ENCODE measurements at places on chromosomes 5 and 9. TPM values are rescaled to one million over a fixed set of nuclear protein-coding genes. Genes with fewer than 3 reads are reported as not detected.

DNA sequence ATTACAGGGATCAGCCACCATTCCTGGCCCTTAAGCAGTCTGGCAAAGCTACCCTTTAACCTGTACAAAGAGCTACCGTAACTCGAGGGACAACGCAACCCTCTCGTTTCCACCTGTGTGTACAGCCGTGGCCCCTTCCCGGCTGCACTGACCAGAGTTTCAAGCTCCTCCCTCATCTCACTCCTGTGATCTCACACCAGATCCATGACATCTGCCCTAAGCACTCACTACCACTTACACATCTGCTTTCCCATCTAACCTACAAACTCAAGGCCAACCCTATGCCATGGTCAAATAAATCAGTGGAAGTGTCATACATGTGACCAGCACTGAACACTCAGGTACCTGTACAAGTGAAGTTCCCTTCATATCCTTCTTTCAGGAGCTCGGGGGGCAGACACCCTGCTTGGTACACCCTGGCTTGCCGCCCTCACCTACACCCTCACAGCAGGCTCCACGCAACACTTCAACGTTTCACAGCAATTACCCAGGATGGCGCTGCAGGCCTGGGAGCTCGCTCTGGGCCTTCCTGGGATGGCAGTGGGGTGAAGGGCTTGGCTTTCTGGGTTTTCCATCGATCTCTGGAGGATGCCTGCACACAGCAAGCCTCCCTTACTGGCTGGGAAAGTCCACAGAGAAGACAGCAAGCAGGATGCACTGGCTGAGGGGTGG, 61.7 kb downstream of the PRRT1B start:
- no peak overlapping the region for H3K4me3 ChIP-seq
- H3K27ac ChIP-seq = peak overlapping the region; percentile 3
- no peaks in the 10 kb centered on the region for H3K4me1 ChIP-seq
- peaks cover 8% of the 10 kb centered on the region for H3K36me3 ChIP-seq
- DNase-seq = no peak
- H3K27me3 ChIP-seq = no peaks in the 10 kb centered on the region

DNA sequence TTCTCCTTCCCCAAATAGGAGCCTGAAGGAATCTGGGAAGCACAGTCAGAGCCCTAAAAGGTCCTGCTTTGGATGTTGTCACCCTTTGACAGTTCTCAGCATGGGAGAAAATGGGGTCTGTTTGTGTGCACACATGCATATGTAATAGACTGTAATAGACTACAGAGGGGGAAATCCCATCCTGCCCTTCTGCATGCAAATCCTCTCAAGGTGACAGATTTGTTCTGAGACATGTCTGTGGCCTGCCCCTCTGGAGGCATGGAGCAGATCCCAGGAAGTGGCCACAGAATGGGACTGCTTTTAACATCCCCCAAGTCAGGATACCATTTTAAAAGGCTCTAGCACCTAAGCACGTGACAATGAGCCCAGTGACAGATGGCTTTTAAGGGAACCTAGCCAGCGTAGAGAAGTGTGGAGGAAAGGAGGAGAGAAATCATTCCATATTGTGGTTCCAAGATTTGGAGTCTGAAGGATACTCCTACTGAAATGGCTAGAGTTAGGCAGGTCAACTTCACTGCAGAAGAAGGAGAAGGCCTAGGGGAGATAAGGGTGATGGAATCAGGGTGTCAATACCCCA, 483.5 kb downstream of the SPOCK1 start:
- DNase-seq = no peak
- H3K27ac ChIP-seq = no peak overlapping the region
- H3K27me3 ChIP-seq = peaks cover 1% of the 10 kb centered on the region
- no peaks in the 10 kb centered on the region for H3K4me1 ChIP-seq
- H3K4me3 ChIP-seq = no peak overlapping the region

- peaks cover 38% of the 10 kb centered on the region for H3K4me1 ChIP-seq
- H3K36me3 ChIP-seq = peaks cover 14% of the 10 kb centered on the region
- H3K27me3 ChIP-seq = no peaks in the 10 kb centered on the region
- H3K4me3 ChIP-seq = no peak overlapping the region
- DNase-seq = no peak
These were observed 23.5 kb downstream of the KLF9 start for GRCh38 chr9:70390933-70391341.

DNA sequence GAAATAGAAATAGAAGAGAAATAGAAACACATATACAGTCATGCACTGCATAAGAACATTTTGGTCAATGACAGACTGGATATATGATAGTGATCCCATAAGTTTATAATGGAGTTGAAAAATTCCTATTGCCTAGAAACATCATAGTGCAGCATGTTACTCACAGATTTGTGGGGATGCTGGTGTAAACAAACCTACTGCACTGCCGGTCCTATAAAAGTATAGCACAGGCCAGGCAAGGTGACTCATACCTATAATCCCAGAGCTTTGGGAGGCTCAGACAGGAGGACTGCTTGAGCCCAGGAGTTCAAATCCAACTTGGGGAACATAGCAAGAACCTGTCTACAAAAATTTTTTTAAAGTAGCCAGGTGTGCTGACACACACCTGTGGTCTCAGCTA, 240.6 kb upstream of the MAP3K1 start:
- no peak overlapping the region for H3K4me3 ChIP-seq
- H3K4me1 ChIP-seq = no peaks in the 10 kb centered on the region
- peaks cover 2% of the 10 kb centered on the region for H3K27me3 ChIP-seq
- DNase-seq = no peak

DNA sequence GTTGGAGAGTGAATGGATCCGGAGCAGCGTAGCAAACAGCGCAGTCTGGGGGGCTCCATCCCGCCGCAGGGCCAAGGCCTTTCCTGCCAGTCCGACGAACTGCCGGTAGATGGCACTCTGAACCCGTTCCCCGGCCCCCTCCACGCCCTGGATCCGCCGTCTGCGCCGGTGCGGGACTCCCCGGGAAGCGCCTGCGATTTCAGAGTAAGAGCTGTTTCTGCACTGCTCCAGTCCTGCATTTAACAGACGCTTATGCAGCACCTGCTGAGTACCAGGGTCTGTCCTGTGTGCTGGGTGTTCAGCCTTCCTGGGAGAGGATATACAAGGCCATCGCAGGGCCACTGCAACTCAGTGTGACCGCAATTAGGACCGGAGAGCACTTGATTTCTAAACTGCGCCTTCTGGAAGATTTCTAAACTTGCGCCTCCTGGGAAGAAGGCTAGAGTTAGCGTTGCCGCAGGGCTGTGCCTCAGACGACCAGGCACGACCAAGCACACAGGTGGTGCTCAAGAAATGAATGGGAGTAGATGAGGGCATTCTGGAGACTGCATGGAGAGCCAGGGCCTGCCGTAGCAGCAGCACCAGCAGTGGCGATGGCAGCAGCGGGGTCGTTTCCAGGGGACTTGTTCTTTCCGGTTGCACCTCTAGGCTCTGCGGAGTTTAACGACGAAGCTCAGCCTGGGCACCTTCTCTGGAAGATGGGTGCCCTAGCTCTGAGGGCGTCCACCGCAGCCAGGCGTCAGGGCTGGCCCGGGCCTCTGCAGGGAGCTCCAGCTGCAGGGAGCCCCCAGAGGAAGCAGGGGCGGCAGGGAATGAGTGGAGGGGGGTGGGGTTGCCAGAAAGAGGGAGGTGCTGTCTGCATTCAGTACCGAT, 14.3 kb upstream of the TIFAB start:
- no peaks in the 10 kb centered on the region for H3K36me3 ChIP-seq
- peaks cover 9% of the 10 kb centered on the region for H3K4me1 ChIP-seq
- peak overlapping the region; percentile 44 for H3K4me3 ChIP-seq
- no peak overlapping the region for H3K27ac ChIP-seq
- peaks cover 37% of the 10 kb centered on the region for H3K27me3 ChIP-seq

GRCh38 chr9:108665521-108666239, 190.1 kb downstream of the ACTL7B start:
- no peaks in the 10 kb centered on the region for H3K4me1 ChIP-seq
- H3K36me3 ChIP-seq = no peaks in the 10 kb centered on the region
- H3K27ac ChIP-seq = no peak overlapping the region
- no peak for DNase-seq
- no peak overlapping the region for H3K4me3 ChIP-seq
- no peaks in the 10 kb centered on the region for H3K27me3 ChIP-seq

GRCh38 chr5:32664523-32664922, 46.6 kb upstream of the NPR3 start:
- H3K27me3 ChIP-seq = peaks cover 2% of the 10 kb centered on the region
- no peak overlapping the region for H3K27ac ChIP-seq
- no peak overlapping the region for H3K4me3 ChIP-seq
- no peak for DNase-seq

DNA sequence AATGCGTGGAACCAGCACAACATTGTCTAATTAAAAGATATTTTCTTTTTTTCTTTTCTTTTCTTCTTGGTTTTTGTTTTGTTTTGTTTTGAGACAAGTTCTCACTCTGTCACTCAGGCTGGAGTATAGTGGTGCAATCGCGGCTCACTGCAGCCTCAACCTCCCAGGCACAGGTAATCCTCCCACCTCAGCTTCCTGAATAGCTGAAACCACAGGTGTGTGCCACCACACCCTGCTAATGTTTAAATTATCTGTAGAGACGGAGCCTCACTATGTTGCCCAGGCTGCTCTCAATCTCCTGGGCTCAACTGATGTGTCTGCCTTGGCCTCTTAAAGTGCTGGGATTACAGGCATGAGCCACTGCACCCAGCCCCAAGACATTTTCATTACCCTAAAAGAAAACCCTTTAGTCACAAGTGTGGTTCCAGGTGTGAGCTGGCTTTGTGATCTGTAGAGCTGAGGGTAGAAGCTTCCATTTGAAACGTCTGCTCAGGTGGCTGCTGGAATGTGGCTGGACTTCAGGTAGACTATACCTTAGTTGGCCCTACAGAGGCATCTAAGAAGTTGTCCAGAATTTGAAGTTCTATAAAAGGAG, 19.1 kb upstream of the NEK6 start:
- peak overlapping the region; percentile 27 for H3K27ac ChIP-seq
- peaks cover 27% of the 10 kb centered on the region for H3K4me1 ChIP-seq

- H3K27ac ChIP-seq = no peak overlapping the region
- no peak overlapping the region for H3K4me3 ChIP-seq
- DNase-seq = no peak
- H3K4me1 ChIP-seq = peaks cover 5% of the 10 kb centered on the region
These were observed 70.0 kb upstream of the KLF9 start for GRCh38 chr9:70484232-70485130.

DNA sequence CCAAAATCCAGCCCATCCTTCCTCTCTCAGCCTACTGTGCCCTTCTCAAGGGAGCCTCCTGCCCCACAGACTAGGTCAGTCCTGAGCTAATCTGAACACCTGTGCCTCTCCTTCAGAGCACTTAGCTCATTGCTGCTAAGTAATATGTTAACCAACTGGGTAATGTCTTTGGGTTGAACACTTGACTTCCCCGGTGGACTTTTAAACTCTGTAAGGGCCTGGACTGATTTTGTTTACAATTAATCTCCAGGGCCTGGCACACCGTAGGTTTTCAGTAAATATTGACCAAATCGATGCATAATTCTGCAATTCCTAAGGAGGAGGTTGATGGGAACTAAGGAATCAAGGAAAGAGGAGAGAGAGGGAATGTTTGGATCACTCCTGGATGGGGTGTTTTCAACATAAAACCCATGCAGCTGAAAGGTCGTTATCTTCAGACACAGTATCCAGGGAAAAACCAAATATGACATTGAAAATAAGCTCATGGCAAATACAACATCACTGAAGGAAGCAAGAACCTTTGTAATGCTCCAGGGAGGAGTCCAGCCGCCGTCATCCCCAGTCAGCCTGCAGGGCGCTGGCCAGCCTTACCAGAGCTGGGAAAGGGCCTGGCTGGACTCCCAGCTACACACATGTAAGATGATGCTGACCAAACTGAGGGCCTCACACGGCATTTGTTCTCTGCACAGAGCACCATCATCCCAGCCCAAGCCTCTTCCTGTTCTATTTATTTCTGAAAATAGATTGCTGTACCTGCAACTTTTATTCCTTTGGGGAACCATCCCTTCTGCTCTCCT, 166.3 kb downstream of the C5orf15 start:
- no peak overlapping the region for H3K27ac ChIP-seq
- H3K27me3 ChIP-seq = peaks cover 25% of the 10 kb centered on the region
- peaks cover 3% of the 10 kb centered on the region for H3K4me1 ChIP-seq
- no peaks in the 10 kb centered on the region for H3K36me3 ChIP-seq

- no peak overlapping the region for H3K27ac ChIP-seq
- no peaks in the 10 kb centered on the region for H3K27me3 ChIP-seq
- peaks cover 6% of the 10 kb centered on the region for H3K4me1 ChIP-seq
- DNase-seq = no peak
These were observed 15.2 kb upstream of the PPP1R2B start for GRCh38 chr5:156834916-156835315.

DNA sequence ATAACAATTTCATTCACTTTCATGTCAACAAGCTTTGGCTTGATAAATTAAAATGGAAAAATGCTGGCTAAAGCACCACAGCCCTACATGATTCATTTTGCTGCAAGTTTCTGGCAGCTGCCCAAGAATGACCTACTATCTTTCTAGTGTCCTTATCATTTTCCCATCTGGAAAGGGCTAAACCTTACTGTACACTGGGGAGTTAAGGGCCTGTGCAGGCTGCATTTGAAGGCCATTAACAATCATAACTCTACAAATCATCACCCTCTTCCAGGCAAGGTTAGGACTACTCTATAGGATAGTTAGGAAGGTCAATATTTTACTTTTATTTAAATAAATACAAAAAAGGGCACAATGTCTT, 579.7 kb upstream of the ZNF608 start:
- H3K27ac ChIP-seq = no peak overlapping the region
- H3K4me3 ChIP-seq = no peak overlapping the region
- no peaks in the 10 kb centered on the region for H3K27me3 ChIP-seq
- H3K36me3 ChIP-seq = no peaks in the 10 kb centered on the region
- DNase-seq = no peak

GRCh38 chr5:51829691-51830090, 446.4 kb downstream of the ISL1 start:
- H3K4me1 ChIP-seq = no peaks in the 10 kb centered on the region
- no peak overlapping the region for H3K27ac ChIP-seq
- H3K36me3 ChIP-seq = no peaks in the 10 kb centered on the region
- H3K27me3 ChIP-seq = no peaks in the 10 kb centered on the region
- H3K4me3 ChIP-seq = no peak overlapping the region

DNA sequence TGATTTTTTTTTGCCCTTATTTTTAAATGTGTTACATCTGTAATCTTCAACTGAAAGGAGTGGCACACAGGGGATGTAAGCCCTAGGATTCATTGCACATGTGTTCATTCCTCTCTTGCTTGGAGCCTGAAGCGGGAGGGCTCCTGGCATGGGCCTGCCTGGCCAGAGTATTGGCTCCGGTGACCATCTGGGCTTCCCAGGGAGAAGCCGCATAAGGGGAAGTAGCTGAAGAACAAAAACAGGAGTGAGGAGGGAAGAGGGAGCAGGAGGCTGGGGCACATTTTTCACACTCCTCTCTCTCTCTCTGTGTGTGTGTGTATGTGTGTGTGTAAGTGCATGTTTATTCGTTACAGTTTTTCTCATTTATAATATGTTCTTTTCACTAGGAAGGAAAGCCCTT, 269.9 kb downstream of the PRR16 start:
- DNase-seq = no peak
- H3K27ac ChIP-seq = no peak overlapping the region
- no peaks in the 10 kb centered on the region for H3K4me1 ChIP-seq
- H3K36me3 ChIP-seq = no peaks in the 10 kb centered on the region
- H3K27me3 ChIP-seq = no peaks in the 10 kb centered on the region

- H3K36me3 ChIP-seq = peaks cover 26% of the 10 kb centered on the region
- DNase-seq = no peak
- peak overlapping the region; percentile 60 for H3K27ac ChIP-seq
These were observed 8.3 kb downstream of the UBE2D2 start for GRCh38 chr5:139569270-139569955.

- no peaks in the 10 kb centered on the region for H3K27me3 ChIP-seq
- H3K27ac ChIP-seq = no peak overlapping the region
- peaks cover 51% of the 10 kb centered on the region for H3K36me3 ChIP-seq
- no peak for DNase-seq
- peaks cover 35% of the 10 kb centered on the region for H3K4me1 ChIP-seq
These were observed 19.7 kb downstream of the CD180 start for GRCh38 chr5:67176936-67177335.

The SMIM33 gene
- total RNA-seq = 0.34 TPM

The CD72 gene
- 15.3 TPM for total RNA-seq

The WDR38 gene
- not detected for total RNA-seq

The REEP2 gene
- 1.5 TPM for total RNA-seq

The LECT2 gene
- not detected for total RNA-seq

The WWC1 gene
- total RNA-seq = 0.82 TPM
